ENCODE measurements at places on chromosomes 3 and 15. TPM values are rescaled to one million over a fixed set of nuclear protein-coding genes. Genes with fewer than 3 reads are reported as not detected.

The POPDC2 gene
- polyA plus RNA-seq, result 3.1 TPM

The VPS13C gene
- polyA plus RNA-seq, result 32.9 TPM

The KIF7 gene
- 1.3 TPM for polyA plus RNA-seq

The FAN1 gene
- polyA plus RNA-seq, result 6.5 TPM

The CCDC191 gene
- polyA plus RNA-seq, result 5.9 TPM

The MNS1 gene
- polyA plus RNA-seq, result 0.57 TPM

The SEMA3F gene
- 31.7 TPM for polyA plus RNA-seq

The GOLGA6D gene
- not detected for polyA plus RNA-seq

The ZBBX gene
- not detected for polyA plus RNA-seq

The SLC6A1 gene
- 0.13 TPM for polyA plus RNA-seq

The GP9 gene
- polyA plus RNA-seq, result 1.4 TPM

The ANKRD63 gene
- polyA plus RNA-seq, result not detected

The ACKR2 gene
- polyA plus RNA-seq, result 0.33 TPM

Measured in spleen (tissue), 13 donors.